ENCODE measurements at places on chromosomes 5 and 9. TPM values are rescaled to one million over a fixed set of nuclear protein-coding genes. Genes with fewer than 3 reads are reported as not detected.

The FAT2 gene
- total RNA-seq: not detected

The LRRC19 gene
- total RNA-seq: not detected

- DNase-seq: no peak
Measured at GRCh38 chr5:99724732-99725290, 796.0 kb upstream of the CHD1 start.

DNA sequence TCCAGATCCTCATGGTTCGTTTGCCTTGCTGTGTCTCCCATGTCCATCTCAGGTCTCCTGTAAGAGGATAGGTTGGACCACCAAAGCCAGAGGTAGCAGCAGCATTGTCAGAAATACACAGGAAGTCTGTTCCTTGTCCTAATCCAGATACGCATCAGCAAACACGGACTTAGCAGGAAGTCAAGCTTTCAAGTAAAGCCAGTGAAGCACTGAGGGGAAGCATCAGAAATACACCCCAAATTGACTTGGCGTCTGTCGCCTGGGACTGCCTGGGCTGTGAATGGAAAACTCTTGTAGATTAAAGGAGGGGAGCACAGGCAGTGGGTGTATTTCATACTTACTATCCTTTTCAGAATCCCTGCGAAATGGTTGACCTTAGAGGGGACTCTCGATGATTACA lies 171.3 kb downstream of the PSAT1 start:
- no peak for DNase-seq

GRCh38 chr9:116362493-116362892 lies 208.9 kb downstream of the PAPPA start:
- DNase-seq: no peak

- no peak for DNase-seq
Measured at GRCh38 chr5:6732634-6733410, 19.6 kb downstream of the TENT4A start.

DNA sequence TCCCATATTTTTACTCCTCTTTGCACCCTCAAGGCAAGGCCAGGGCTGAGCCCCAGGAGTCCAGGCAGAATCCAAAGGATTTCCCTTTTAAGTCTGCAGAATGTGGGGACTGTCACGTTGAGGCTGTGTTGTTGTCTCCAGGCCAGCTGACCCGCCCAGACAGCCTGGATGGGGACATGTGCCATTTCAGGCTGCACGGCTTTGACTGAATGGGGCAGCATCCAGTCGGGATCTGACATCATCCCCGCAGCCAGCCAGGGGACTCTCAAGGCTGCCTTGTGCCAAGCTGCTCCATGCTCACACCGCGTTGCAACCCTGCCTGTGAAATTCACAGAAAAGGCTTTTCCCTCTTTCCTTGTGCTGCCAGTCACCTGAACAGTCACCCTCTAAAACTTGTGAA lies 2.2 kb upstream of the ZNF366 start:
- no peak for DNase-seq

- DNase-seq: no peak
Measured at GRCh38 chr5:133897431-133897830, 71.0 kb downstream of the C5orf15 start.
